Stimulated activated CD8-positive, alpha-beta memory T cell treated with anti-CD3 and anti-CD28 coated beads, Interleukin-15, amount 100 ng/mL, for 4 hours (primary cell): ENCODE measurements at places on chromosomes 3 and 15.

GRCh38 chr3:99713440-99713839 lies 75.0 kb downstream of the COL8A1 start:
- DNase-seq = no peak

- no peak for DNase-seq
These were observed 92.1 kb downstream of the IGF2BP2 start for GRCh38 chr3:185732782-185733181.

- DNase-seq = no peak
These were observed 621 bp downstream of the ANXA2 start for GRCh38 chr15:60396958-60397771.

GRCh38 chr3:50155491-50155878 lies 361 bp downstream of the SEMA3F start:
- DNase-seq = no peak

DNA sequence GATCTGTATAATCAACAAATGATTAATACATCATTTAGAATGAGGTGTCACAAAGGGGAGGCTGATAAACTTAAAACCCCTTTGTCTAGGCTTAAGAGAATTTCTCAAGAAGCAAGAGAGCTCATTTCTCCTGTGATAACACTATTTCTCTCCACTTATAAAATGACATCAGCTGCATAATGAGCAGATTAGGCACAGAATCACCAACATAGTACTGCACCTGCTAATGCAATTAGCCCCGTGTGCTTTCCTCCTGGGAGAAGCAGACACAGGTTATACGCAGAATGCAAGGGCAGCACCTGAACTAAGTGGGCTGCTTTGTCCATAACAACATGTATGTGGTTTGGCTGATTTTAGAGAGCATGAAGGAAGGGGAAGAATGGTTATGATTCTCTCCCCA lies 515.3 kb upstream of the CFAP20DC start:
- no peak for DNase-seq

DNA sequence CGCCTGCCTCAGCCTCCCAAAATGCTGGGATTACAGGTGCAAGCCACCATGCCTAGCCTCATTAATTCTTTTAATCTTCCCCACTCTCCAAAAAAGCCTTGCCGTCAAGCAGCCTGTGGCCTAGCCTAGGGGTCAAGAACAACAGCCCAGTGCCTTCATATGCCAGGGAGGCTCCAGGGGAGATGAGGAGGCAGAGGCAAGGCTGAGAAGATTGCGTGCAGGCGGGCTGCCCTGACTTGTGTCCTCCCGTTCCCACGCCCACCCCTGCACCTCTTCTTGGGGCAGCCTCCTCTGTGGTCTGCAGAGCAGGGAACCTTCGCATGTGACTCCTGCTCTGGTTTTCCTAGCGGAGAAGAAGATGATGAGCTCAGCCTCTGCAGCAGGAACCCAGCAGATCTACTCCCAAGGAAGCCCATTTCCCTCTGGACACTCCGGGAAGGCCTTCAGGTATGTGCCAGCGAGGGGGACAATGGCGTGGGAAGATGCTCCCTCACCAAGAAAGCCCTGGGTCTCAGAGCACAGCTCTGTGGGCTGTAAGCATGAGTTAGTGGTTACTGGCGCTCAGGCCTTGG lies 118.5 kb upstream of the ABHD17C start:
- DNase-seq = no peak

- DNase-seq = no peak
These were observed 25.8 kb upstream of the GOLGA6C start for GRCh38 chr15:75232252-75232813.

GRCh38 chr3:99396651-99397275 lies 241.6 kb upstream of the COL8A1 start:
- no peak for DNase-seq

- no peak for DNase-seq
These were observed 99.8 kb upstream of the STRIT1 start for GRCh38 chr3:155393316-155393715.

- DNase-seq = no peak
These were observed 119.6 kb downstream of the CHDH start for GRCh38 chr3:53726643-53727042.

- DNase-seq = no peak
These were observed 208.5 kb upstream of the ROPN1 start for GRCh38 chr3:124200407-124200806.

- no peak for DNase-seq
These were observed 97.2 kb upstream of the MB21D2 start for GRCh38 chr3:193014902-193015301.

- no peak for DNase-seq
These were observed 258.7 kb upstream of the TGFBR2 start for GRCh38 chr3:30347679-30348216.

DNA sequence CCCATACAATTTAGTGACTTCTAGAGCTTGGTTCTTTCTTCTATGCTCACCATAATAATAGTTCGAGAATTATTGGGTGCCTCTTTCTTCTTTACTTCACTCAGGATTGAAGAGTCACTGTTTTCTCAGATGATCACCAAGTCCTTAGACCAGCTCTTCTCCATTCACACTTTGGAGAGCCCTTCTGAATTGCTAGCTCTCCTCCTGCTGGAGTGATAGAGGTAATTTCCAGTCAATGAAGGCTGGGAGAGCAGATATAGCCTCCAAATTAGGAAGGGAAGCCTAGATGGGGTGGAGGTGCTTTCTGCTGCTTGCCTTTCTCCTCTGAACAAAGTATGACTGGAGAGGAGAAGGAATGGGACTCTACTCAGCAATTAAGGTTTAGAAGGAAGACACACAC lies 10.7 kb upstream of the BBX start:
- no peak for DNase-seq

GRCh38 chr3:21508246-21508645 lies 242.8 kb downstream of the ZNF385D start:
- no peak for DNase-seq

DNA sequence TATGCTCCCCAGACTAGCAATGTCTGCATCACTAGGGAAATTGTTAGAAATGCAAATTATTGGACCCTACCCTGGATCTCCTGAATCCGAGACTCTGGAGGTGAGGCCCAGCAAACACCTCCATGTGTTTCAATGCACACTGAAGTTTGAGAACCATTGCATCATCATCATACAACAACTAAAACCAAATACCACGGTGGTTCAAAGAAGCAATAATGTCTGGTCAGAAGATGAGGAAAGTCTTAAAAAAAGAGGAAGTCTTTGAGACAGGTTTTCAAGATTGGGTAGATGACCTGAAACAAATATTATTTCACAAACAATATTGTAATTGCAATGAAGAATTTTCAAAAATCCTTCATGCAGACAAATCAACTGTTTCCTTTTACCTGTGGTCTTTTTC lies 60.3 kb upstream of the TRA2B start:
- no peak for DNase-seq

- DNase-seq = no peak
These were observed 158.3 kb upstream of the CGNL1 start for GRCh38 chr15:57217778-57218598.

- DNase-seq = no peak
These were observed 30.0 kb downstream of the MRAS start for GRCh38 chr3:138378331-138378730.

- no peak for DNase-seq
These were observed 72.7 kb downstream of the DZIP3 start for GRCh38 chr3:108662142-108662738.

GRCh38 chr3:159432682-159433340 lies 555.8 kb upstream of the IL12A start:
- no peak for DNase-seq

GRCh38 chr3:107790612-107791011 lies 267.9 kb downstream of the BBX start:
- no peak for DNase-seq

- DNase-seq = no peak
These were observed 183.6 kb downstream of the SHOX2 start for GRCh38 chr3:157922614-157923013.

- DNase-seq = no peak
These were observed 9.9 kb upstream of the ZBED2 start for GRCh38 chr3:111605018-111605417.

DNA sequence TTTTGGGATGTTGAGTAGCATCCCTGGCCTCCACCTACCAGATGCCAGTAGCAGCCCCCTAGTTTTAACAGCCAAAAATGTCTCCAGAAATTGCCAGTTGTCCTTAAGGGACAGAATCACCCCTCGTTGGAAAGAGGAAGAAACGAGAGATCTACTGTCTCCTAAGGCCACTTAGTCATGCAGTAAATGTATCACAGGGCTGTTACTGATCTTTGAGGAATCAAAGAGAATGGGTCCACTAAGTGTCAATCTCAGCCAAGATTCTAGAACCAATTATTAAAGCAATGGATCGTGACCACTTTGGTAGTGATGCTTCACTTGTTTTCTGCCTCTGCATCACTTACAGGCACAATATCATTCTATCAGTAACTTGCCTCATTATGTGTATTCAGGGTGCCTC lies 26.4 kb downstream of the POLG start:
- DNase-seq = no peak
